NCI-H1417 treated with DMSO at 0.1 percent for 48 hours (cell line): ENCODE measurements at places on chromosomes 7 and 10.

- no peak for DNase-seq
These were observed 51.4 kb downstream of the HECW1 start for GRCh38 chr7:43163885-43164284.

GRCh38 chr10:30782537-30783461, 153.2 kb upstream of the LYZL2 start:
- no peak for DNase-seq

- DNase-seq = no peak
These were observed 15.9 kb downstream of the TTYH3 start for GRCh38 chr7:2647594-2648172.

- DNase-seq = no peak
These were observed 263.8 kb downstream of the PTPRN2 start for GRCh38 chr7:158323741-158324396.

DNA sequence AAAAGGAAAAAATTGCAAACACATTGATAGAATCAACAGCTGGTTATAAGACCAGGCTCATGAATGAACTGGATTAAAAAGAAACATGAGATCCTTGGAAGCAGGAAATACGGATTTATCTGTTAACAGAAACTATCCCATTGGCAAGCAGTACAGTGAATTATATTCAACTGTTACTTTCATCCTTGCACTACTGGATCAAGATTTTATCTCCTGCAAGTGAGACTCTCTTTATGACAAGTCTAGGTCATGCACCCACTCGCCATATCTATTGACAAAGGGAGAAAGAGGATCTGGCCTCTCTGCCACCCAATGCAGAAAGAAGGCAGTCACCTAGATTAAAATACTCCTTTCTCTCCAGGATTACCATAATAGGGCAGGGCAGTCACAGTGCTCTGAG, 41.4 kb downstream of the CSTF2T start:
- no peak for DNase-seq

DNA sequence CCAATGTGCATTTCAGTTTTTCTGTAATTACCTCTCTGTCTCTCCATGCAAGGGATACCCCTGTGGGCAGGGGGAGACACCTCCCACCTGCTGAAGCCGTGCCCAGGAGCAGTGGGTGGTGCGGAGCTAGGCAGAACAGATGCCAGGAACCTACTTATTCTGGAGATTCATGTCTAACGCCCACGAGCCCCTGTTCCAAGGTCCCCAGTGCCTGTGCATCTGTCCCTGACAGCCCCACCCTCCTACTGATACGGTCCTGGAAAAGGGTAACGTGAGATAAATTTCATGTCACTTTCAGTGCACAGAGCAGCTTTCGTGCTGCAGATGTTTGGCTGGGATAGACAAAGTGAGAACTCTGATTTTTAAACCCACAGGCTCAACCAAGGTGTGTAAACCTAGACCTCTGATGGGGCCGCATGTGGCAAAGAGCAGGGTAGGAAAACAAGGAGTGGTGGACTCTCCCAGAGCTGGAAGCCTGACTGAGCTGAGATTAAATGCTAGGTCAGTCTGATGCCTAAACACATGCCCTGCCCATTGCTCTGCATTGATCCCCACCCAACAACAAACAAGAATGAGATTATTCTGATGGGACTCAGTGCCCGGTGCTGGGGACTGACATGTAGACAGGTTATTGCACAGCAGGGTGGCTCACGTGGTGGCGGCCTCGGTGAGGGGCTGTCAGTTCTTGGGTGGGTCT, 123.6 kb upstream of the GDF10 start:
- DNase-seq = no peak

GRCh38 chr7:12731214-12731656, 43.8 kb downstream of the ARL4A start:
- no peak for DNase-seq

DNA sequence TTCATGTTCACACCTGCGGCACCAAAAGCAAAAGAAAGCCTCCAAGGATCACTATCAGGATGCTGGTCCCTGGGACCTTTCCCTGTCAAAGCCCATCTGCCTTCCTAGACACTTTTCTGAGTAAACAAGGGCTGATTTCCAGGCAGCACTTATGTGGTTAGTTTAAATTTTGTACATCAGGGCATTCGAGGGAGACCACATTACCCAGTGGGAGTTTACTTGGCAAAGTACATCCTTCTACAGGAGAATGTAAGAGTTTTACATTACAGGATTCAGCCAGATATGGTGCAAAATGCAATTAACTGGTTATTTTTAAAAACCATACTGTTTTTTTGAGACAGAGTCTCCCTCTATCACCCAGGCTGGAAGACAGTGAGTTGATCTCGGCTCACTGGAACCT, 132.1 kb downstream of the CSTF2T start:
- no peak for DNase-seq

GRCh38 chr10:123096452-123096851, 39.3 kb upstream of the HMX3 start:
- no peak for DNase-seq

- DNase-seq = peak; percentile 54
These were observed 52.2 kb downstream of the IFIT5 start for GRCh38 chr10:89466599-89467035.

DNA sequence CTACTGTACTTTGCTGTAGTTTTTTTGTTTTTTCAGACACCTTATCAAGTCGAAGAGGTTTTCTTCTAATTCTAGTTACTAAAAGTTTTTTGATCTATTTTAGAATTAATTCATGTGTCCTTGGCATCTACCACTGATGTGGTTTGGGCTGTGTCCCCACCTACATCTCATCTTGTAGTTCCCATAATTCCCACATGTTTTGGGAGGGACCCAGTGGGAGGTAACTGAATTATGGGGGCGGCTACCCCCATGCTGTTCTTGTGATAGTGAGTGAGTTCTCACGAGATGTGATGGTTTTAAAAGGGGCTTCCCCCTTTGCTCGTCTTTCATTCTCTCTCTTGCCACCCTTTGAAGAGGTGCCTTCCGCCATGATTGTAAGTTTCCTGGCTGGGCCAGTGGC, 154.6 kb upstream of the EEPD1 start:
- DNase-seq = no peak

GRCh38 chr7:121513105-121513504, 117.0 kb upstream of the FAM3C start:
- DNase-seq = no peak
